ENCODE measurements at places on chromosomes 4 and X.

- DNase-seq = no peak
Observed at GRCh38 chr4:94448815-94449375, 2.8 kb upstream of the PDLIM5 start.

DNA sequence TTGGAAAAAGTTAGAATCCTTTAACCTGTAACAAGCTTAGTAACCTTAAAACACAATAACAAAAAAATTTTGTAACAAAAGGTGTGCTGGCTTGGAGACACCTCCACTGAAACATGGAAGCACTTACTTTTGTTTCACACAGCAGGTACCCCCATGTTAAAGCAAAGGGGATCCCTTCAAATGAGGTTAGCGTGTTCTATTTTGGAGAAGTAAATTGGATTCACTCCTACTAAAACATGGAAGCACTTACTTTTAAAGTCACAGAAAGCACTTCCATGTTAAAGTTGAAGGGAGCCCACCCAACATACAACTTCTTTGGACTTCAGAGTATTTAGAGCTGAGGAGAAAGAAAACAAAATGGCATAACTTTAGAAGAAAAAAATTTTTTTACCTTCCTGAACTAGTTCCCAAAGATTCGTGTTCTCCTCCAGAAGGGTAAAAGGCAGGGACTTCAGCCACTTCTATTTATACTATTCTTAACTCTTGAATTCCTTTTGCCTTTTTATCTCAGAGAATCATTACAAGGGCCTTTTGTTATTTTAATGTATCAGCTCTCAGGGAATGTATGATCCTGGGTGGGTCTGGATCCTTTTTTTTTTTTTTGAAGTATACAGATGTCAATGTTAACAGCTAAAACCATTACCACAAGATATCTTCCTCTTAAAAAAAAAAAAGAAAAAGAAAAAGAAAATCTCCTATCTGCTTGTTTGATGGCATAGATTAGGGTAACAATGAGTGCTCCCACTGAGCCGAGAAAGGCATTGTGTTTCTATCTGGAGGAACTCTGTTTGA is 11.5 kb downstream of the LARP7 start:
- DNase-seq = no peak

DNA sequence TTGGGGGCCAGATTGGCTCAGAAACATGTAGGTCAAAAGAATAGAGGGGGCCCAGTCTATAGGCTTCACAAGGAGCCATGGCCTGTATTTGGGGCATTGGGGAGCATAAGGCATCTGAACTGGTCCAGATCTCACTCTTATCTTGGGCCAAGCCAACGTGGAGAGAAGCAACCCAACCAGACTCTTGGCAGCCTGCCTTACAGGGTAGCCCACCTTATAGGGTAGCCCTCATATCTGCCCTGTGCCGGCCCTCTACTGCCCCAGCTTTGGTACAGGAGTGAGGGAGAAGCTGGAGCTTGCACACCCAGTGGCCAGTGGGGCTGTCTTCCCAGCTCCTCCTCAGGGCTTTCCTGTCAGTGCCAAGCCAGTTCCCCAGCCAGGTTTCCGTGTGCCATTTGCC is 142.2 kb downstream of the AMMECR1 start:
- DNase-seq = no peak

GRCh38 chr4:71549516-71550160 is 210.8 kb downstream of the SLC4A4 start:
- no peak for DNase-seq

DNA sequence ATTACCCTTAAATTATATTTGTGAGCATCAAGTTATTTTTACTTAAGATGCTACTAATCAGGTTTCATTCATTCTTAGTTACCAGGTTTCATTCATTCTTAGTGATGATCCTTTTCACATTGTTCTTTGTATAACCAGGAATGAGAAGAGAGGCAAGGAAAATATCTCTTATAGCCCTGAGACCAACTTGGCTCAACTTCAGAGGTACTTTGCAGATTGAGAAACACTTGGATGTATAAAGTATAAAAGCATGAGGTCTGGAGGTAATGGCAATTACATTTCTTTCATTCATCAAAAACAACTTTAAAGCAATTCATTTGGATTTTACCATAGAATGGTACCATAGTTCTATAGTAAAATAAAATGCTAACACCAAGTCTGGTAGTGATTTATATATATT is 231.0 kb downstream of the PRDM5 start:
- DNase-seq = no peak

GRCh38 chr4:3223956-3224748 is 24.8 kb upstream of the MSANTD1 start:
- DNase-seq = no peak

- DNase-seq = no peak
Observed at GRCh38 chrX:131187206-131187605, 101.9 kb downstream of the IGSF1 start.

GRCh38 chrX:40130207-40130606 is 32.4 kb upstream of the BCOR start:
- no peak for DNase-seq

- no peak for DNase-seq
Observed at GRCh38 chr4:152539556-152540292, 3.8 kb upstream of the FBXW7 start.

- no peak for DNase-seq
Observed at GRCh38 chr4:183213996-183214395, 106.1 kb downstream of the CLDN22 start.

- no peak for DNase-seq
Observed at GRCh38 chrX:123083924-123084323, 100.2 kb upstream of the GRIA3 start.

GRCh38 chr4:121454251-121454979 is 73.6 kb upstream of the QRFPR start:
- DNase-seq = no peak

- no peak for DNase-seq
Observed at GRCh38 chrX:12153741-12154140, 15.5 kb downstream of the FRMPD4 start.

- no peak for DNase-seq
Observed at GRCh38 chr4:36310793-36311192, 29.4 kb downstream of the DTHD1 start.

- no peak for DNase-seq
Observed at GRCh38 chr4:74004668-74005067, 6.2 kb upstream of the CXCL5 start.

GRCh38 chrX:129779747-129780146 is at the start of gene SASH3:
Gene SASH3 (plus strand): TSS chrX:129779949. CDS start chrX:129780098, 149 bp downstream.
- DNase-seq = no peak

- DNase-seq = no peak
Observed at GRCh38 chrX:9231491-9231890, 197.6 kb upstream of the FAM9B start.

- DNase-seq = no peak
Observed at GRCh38 chr4:57187246-57187645, 77.1 kb upstream of the IGFBP7 start.

DNA sequence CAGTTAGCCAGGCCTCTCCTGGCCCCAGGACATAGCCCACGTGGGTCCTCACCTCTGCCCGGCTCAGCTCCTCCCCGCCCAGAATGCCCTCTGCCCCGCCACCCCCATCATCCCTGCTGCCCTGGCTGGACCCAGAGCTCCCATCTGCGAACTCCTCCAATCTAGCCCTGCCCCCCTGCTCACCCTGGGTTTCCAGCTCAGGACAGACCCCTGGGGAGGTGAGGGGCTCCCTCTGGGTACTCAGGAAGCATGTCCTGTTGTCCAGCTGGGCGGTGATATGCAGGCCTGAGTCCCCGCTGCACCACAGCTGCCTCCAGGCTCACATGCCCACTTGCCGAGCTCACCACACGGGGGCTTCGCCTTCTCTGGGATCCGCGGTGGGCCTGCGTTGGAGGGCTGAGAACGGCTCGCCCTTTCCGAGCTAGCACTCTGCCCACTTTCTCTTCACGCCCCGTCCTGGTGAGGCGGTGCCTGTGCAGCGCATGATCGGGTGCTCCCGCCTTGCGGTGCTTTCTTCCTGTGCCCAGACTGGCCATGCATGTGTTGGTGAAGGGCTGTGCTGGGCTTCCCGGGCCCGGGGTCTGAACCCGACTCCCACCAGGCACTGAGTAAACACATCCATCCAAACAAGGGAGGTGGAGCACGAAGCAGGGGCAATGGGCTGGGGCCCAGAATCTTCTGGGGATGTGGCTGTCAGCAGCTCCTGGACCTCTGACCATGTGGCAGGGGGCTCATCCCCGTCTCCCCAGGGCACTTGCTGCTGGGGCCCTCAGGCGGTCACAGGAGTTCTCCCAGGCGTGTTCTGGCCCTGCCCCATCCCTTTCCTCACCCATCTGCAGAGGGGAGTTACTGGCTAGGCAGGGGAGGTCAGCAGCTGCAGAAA is 74.3 kb downstream of the RGS12 start:
- DNase-seq = no peak

- DNase-seq = no peak
Observed at GRCh38 chr4:76781698-76782595, 116.0 kb downstream of the SOWAHB start.

GRCh38 chrX:155086202-155086840 is 15.0 kb downstream of the BRCC3 start:
- no peak for DNase-seq

GRCh38 chr4:3388471-3389232 is 53.1 kb upstream of the HGFAC start:
- DNase-seq = no peak

- no peak for DNase-seq
Observed at GRCh38 chr4:66273110-66273509, 602.8 kb upstream of the EPHA5 start.

DNA sequence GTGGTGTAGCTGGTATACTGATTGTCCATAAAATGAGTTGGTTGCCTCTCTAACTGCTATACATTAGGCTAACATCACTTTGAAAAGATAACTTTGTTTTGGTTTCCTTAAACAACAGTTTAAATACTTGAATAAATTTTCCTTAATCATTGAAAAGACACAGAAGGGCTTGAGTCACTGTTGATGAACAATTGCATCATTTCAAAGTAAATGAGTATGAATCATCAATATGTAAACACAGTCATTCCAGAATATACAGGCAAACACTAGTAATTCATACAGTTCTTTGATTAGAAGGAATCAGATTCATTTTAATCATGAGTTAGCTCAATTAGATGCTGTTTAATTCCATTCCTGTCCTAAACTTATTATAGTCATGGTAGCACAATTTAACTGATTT is 160.6 kb downstream of the AFF2 start:
- no peak for DNase-seq

DNA sequence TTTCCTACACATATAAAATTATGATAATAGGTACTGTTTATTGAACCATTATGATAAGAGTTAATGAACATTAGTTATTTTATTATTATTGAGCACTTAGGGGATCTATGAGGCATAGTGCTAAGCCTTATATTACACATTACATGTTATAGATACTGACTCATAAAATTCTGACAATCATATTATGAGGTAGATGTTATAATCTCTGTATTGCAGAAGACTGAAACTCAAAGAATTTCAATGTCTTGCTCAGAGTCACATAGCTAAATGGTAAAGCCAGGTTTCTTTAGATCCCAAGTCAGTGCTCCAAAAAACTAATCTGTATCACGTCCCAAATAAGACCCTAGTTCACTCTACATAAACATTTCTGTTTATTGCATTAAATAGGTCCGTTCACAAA is 207.2 kb upstream of the CNKSR2 start:
- DNase-seq = no peak

DNA sequence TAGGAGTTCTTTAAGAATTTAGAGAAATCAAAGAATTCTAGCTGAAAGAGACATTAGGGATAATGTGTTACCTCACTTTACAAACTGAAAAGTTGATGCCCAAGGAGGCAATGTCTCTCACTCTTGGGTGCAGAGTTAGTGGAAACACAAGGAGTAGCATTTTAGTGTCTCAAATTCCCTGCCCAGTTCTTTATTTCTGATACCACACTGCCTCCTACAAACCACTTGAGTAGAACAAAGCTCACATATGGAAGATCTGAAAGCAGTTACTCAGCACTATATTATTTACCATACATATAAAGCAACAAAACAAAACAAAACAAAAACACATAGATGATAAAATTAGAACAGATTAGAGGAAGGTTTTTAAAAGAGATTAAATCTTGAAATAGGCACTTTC is 124.2 kb downstream of the REELD1 start:
- no peak for DNase-seq

- DNase-seq = no peak
Observed at GRCh38 chrX:109535578-109535977, 1.1 kb upstream of the NXT2 start.

- DNase-seq = no peak
Observed at GRCh38 chr4:74659576-74660411, 134.5 kb downstream of the BTC start.

- no peak for DNase-seq
Observed at GRCh38 chrX:78314561-78314960, 12.8 kb downstream of the CYSLTR1 start.

DNA sequence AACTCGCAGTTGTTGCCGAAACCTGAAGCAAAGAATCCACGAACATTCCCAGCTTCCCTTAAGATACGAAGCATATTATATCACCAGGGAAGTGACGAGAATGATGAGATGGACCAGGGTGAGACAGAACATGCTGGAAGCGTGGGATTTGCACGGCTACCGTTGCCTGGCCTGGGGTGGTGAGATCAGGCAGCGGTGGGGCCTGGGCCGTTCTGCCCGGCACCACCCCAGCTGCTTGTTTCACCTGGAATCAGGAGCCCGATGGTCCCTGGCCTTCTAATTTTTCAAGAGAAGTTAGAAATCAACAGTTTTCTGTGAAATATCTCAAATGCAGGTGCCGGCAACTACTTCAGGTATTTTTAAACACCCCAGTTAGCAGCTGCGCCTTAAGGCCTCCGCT is 5.7 kb downstream of the CLDN22 start:
- no peak for DNase-seq

GRCh38 chrX:63363788-63364187 is 12.7 kb upstream of the SPIN4 start:
- DNase-seq = no peak

GRCh38 chr4:95889662-95890061 is 49.8 kb downstream of the PDHA2 start:
- no peak for DNase-seq

DNA sequence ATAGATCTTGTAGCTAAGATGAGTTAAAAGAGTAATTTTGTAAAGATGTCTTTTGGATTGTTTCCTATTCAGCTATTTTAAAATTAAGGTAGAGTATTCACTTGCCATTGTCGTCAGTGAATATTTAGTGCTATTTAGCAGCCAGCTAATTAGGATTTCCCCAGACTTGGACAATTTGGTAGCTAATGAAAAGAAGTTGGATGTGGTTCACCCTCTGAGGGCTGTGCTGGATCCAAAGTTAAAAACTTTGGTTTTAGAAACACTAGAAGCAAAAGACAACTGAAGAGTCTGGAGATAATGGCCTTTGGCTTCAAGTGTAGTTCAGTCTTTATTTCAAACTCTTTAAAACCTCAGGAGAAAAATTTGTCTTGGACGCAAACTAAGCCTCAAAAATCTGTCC is 41.3 kb downstream of the ATG4A start:
- no peak for DNase-seq

DNA sequence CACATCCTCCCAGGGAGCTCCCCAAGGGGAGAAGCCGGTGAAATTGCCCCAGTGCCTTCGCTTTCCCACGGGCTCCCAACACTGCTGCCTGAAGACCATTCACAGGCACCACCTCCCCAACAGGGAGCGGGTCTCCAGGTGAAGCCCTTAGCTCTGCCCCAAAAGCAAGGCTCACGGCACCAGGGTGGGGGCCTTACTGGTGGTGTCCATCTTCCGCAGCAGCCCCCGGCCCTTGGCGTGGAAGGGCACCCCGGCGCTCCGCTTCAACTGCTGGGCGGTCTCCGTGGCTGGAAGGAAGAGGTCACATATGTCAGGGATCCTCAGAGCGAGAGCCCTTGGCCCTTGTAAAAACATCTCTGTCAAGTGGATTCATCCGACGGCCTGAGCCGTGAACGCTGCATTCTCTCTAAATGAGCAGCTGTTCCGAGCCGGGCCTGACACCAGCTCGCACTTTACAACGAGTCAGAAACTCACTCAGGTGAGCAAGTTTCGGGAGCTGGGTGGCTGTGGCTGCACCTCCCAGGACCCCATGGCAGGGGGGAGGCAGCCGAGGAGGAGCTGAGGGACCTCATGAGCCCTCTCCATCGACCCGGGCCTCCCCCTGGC is 20.9 kb downstream of the NELFA start:
- DNase-seq = no peak
